Myocyte (in vitro differentiated cells): ENCODE measurements at places on chromosomes 7 and 10. TPM values are rescaled to one million over a fixed set of nuclear protein-coding genes. Genes with fewer than 3 reads are reported as not detected.

- no peak for DNase-seq
These were observed 75.8 kb downstream of the VPS50 start for GRCh38 chr7:93307943-93308342.

Gene TMEM130
- total RNA-seq, result 0.05 TPM in 1 of 2 replicates, not detected in the other

- DNase-seq, result peak; percentile 49
These were observed 15.8 kb upstream of the ACTA2 start for GRCh38 chr10:88968391-88968790.

DNA sequence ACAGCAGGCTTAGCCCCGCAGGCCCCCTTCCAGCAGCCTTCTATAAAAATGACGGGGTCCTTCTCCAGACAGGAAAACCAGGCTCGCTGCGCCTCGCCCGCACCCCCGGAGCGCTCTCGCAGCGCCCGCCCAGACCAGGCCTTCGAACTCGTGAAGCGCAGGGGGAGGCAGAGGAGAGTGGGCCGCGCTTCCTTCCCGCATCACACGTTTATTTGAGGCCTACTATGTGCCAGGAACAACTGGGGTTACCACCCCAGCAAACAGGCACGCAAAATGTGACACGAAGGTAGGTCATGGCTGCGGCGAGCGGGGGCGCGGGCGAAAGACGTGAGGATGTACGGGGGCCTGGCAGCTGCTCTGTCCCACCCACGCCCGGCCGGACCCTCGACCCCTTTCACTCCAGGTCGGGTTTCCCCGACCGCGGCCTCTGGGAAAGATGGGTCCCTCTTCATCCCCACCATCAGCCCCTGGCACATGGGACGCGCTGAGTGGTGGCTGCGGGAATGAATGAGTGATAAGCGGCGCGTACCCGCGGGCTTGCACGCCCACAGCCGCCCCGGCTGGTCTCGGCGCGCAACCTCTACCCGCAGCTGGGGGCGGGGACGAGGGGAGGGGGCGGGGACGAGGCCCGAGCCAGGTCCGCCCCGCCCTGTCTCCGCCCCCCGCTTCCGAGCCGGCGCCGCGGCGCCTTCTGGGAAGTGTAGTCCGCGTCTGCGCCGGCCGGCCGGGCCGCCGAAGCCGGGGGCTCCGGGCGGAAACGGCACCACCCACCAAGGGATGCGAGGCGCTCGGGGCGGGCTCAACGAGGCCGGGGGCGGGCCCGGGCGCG is 59.1 kb downstream of the ZNF467 start:
- DNase-seq, result peak; percentile 90

DNA sequence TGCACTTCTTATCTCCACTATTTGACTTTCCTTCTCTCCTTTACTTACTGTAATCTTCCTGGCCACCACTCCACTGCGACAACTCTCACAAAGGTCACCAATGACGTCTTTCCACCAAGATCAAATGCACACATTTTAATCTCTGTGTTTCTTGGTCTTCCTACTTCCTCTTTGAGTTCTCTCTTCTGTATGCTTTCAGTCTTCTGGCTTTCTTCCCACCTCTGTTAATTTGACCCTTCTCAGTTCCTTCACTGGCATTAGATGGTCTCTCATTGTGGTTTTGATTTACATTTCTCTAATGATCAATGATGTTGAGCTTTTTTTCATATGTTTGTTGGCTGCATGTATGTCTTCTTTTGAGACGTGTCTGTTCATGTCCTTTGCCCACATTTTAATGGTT is 31.9 kb downstream of the FAM107B start:
- no peak for DNase-seq
